ENCODE measurements at places on chromosomes 11 and 22.

DNA sequence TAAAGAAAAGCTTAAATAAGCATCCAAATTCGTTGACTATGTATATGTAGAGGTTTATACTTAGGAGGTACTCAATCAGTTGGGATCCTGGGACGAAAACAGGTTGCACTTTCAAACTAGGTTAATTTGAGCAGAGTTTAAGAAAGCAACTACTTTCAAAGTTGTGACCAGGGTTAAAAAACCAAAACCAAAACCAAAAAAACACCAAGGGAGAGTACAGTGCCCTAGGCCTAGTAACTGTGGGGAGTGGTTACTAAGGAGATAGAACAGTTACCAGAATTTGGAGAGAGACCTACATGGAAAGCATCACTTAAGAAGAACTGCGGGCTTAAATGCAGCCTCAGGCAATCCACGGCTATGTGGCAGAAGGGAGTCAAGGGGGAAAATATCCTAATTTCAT lies 148.3 kb downstream of the JRKL start:
- DNase-seq = no peak

GRCh38 chr11:36210529-36210928 lies 78.7 kb downstream of the COMMD9 start:
- no peak for DNase-seq

DNA sequence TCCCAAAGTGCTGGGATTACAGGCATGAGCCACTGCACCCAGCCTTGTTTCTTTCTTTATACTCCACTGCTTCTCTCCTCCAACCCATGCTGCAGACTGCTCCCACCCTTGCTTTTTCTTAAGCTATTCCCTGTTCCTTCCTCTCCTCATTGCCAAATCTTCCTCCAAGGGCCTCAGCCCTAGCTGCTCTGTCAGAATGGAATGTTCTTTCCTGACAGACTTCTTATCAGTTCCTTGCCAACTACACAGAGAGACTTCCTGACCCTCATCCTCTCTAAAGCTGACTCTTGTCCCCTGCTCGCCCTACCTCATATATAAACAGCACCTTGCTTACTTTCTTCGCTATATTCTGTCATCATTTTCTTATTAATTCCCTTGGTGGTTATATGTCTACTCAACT lies 16.9 kb upstream of the PIK3C2A start:
- DNase-seq = no peak

DNA sequence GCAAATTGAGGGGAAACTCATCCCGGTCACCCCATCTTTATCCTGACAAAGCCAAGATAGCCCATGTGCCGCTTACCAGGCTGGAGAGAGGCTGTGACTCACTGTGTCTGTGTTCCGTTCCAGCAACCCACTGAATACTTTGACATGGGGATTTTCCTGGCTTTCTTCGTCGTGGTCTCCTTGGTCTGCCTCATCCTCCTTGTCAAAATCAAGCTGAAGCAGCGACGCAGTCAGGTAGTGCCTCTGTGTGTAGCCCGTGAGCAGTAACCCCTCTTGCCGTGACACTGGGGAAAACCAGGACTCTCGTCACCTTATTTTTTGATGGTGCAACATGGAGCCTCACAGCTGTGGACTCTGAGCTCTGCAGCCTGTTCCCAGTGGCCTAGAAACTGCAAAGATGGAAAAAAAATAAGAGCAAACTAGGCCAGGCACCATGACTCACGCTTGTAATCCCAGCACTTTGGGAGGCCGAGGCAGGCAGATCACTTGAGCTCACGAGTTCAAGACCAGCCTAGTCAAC lies 16.9 kb downstream of the C22orf31 start:
- DNase-seq = no peak

GRCh38 chr11:86740628-86741483 lies 59.5 kb upstream of the PRSS23 start:
- DNase-seq = no peak

DNA sequence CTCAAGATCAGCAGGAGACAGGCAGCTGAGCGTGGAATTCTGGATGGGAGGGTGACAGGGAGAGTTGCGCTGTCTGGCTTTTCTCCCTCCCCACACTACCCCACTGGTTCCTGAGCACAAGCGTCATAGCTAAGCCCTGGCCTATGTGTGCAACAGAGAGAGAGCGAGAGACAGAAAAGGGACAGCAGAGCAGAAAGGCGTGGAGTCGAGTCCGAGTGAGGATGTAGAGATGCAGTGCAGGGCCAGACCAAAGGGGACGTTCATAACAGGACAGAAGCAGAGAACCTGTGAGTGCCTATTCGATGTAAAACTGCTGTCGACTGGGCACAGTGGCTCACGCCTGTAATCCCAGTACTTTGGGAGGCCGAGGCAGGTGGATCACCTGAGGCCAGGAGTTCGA lies 94.0 kb upstream of the TMEM45B start:
- no peak for DNase-seq

GRCh38 chr22:23527971-23528740 lies 51.9 kb downstream of the IGLL1 start:
- peak; percentile 47 for DNase-seq

DNA sequence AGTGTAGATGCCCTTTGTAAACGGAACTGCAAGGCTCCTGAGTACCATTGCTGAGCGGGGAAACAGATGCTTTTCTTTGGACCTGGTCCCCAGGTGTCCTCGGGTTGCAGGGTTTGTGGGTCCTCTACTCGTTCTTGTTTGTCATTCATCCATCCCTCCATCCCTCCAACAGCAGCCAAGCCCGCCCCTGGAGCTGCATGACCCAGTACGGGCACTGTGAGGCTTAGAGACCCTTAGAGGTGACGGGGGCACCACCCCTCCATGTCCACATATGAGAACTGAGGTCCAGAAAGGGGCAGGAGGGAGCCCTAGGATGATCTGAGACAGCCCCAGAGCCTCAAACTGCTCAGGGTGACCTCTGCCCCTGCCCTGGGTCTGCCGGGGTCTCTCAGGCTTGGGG lies 45.4 kb downstream of the WNT11 start:
- DNase-seq = no peak

GRCh38 chr11:45450189-45450588 lies 164.0 kb upstream of the SYT13 start:
- no peak for DNase-seq

- no peak for DNase-seq
These were observed 17.4 kb upstream of the LRRC55 start for GRCh38 chr11:57164317-57164716.

GRCh38 chr22:30031764-30032455 lies 48.4 kb upstream of the HORMAD2 start:
- DNase-seq = no peak

DNA sequence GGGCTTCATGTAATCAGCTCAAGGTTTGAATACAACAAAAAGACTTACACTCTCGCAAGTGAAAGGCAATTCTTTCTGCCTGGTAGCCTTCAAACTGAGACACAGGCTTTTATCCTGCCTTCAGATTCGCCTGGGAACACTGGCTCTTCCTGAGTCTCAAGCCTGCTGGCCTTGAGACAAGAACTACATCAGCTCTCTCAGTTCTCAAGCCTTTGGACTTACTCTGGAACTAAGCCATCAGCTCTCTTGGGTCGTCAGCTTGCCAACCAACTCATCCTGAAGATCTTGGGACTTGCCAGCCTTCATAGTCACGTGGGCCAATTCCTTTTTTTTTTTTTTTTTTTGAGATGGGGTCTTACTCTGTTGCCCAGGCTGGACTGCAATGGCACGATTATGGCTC lies 35.7 kb upstream of the LRRC10B start:
- no peak for DNase-seq

DNA sequence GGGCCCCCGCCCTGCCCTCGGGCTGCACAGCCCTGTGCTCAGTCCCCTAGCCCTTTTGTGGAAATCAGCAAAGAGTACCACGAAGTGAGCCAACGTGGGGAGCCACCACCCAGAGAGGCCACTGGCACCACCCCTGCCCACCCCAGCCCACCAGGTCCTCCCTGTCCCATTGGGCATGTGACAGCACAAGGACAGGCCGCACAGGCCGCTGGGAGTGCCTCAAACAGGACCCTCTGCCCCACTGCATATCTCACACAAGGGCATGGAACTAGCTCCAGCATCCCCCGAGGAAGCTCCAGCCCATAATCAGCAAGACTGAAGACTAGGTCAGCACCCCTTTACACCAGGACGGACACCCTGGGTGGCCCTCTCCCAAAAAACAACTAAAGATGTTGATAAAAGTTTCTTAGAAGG lies 29.7 kb downstream of the GNB1L start:
- no peak for DNase-seq

DNA sequence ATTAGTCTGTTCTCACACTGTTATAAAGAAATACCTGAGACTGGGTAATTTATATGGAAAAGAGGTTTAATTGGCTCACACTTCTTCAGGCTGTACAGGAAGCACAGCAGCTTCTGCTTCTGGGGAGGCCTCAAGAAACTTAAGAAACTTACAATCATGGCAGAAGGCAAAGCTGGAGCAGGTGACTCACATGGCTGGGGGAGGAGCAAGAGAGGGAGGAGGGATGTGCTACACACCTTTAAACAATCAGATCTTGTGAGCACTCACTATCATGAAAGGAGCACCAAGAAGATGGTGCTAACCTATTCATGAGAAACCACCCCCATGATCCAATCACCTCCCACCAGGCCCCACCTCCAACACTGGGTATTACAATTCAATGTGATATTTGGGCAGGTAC lies 381.6 kb downstream of the ETS1 start:
- no peak for DNase-seq

GRCh38 chr11:74671520-74672196 lies 59.6 kb downstream of the CHRDL2 start:
- DNase-seq = no peak

- no peak for DNase-seq
These were observed 445.2 kb downstream of the NTM start for GRCh38 chr11:131815590-131815989.

GRCh38 chr11:109731451-109731850 lies 309.5 kb downstream of the C11orf87 start:
- DNase-seq = no peak

DNA sequence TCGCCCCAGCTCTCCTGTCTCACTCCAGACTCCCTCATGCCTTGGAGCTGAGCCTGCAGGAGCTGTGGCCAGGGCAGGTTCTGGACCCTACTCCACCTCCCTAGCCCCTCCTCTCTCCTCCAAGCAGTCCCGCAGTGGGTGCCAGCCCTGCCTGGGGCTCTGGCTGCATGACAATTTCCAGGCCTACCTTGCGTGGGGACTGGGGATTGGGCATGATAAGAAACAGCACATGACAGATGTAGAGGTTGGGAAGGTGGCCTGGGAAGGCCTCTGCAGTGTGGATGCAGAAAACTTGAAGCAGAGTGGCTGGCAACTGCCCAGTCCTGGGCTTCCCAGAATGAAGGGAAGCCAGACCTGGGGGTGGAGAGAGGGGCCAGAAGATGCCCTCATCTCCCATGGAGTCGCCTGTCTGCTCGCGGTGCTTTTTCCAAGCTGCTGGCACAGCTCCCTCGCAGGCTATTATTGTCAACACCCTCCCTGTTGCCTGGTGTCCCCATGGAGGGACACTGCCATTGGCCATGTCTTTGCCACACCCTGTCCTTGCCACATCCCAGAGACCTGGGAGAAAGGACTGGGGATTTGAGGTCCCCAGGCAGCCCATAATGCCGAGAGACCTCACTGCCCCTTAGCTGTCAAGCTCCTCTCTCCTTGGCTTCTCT lies 48.9 kb upstream of the CDON start:
- DNase-seq = no peak

DNA sequence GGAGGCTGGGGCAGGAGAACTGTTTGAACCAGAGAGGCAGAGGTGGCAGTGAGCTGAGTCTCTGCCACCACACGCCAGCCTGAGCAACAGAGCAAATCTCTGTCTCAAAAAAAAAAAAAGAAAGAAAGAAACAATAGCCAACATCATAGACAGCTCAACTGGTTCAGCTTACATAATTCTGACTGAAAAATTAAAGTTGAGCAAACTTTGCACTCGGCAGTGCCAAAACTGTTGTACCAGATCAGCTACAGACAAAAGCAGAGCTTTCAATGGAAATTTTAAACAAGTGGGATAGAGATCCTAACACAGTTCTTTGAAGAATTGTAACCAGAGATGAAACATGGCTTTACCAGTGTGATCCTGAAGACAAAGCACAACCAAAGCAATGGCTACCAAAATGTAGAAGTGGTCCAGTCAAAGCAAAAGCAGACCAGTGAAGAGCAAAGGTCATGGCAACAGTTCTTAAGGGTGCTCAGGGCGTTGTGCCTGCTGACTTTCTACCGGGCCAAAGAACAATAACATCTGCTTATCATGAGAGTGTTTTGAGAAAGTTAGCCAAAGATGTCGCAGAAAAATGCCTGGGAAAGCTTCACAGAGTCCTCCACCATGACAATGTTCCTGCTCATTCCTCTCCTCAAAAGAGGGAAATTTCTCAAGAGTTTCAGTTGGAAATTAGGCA lies 59.3 kb downstream of the TTC28 start:
- no peak for DNase-seq

- DNase-seq = peak; percentile 50
These were observed 25.6 kb downstream of the OR2AG2 start for GRCh38 chr11:6746086-6746618.
